Activated gamma-delta T cell treated with Interleukin-2 at 50 U/mL for 16 hours (primary cell): ENCODE measurements at places on chromosomes 3 and 15.

DNA sequence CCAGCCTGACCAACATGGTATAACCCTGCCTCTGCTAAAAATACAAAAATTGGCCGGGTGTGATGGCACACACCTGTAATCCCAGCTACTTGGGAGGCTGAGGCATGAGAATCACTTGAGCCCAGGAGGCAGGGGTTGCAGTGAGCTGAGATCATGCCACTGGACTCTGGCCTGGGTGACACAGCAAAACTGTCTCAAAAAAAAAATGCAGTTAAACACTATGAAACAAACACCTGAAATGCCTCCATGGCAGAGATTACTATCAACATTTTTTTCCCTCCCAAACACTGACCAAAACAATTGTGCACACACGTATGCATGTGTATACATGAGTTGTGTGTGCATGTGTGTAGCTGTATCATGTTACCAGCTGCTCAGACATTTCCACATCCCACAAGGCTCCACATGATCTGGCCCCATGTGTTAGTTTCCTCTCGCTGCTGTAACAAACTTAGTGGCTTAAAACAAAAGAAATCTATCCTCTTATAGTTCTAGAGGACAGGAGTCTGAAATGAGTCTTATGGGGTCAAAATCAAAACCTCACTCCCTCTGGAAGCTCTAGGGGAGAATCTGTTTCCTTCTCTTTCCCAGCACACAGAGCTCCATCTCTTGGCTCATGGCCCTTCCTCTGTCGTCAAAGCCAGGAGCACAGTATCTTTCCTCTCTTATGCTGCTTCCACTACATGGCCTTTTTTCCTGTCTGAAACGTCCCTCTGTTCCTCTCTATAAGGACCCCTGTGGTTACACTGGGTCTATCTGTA lies 34.5 kb downstream of the SLC41A3 start:
- no peak for DNase-seq

DNA sequence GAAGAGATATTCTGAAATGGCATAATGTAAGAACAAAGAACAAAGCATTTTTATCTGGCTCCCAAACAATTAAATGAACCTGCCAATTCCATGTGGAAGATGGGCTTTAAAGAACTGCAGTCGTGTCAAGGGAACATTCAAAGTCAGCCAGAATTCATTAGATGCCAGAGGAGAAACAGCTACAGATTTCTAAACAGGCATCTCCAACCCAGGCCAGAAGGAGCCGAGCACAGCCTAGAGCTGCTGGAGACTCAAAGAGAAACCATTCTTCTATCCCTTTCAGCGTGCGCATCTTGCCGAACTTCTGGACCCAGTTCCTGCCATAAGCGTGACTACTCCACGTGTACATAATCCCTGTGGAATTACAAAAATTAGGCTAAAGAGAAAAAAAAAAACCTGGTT lies 60.4 kb downstream of the MB21D2 start:
- no peak for DNase-seq

- DNase-seq = no peak
Measured at GRCh38 chr15:71400294-71400693, 285.0 kb downstream of the THSD4 start.

DNA sequence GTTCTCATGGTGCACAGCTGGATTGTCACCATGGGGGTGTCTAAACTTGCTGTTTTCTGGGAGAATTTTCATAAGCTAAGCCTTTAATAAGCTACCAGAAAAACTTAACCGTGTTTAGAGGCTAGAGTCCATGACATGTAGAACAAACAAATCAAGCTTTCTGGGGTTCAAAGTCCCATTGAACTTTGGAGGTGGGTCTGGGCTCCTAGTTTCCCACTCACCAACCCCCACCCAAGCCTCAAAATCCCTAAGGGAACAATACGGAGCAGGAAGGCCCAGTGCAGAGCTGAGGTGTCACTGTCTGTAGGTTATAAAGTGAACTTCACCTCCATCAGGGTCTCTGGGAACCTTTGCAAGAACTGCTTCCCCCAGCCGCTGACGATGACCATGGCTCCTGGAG lies 25.5 kb downstream of the RTP1 start:
- DNase-seq = no peak

GRCh38 chr3:115617591-115617990 lies 5.7 kb upstream of the GAP43 start:
- no peak for DNase-seq

DNA sequence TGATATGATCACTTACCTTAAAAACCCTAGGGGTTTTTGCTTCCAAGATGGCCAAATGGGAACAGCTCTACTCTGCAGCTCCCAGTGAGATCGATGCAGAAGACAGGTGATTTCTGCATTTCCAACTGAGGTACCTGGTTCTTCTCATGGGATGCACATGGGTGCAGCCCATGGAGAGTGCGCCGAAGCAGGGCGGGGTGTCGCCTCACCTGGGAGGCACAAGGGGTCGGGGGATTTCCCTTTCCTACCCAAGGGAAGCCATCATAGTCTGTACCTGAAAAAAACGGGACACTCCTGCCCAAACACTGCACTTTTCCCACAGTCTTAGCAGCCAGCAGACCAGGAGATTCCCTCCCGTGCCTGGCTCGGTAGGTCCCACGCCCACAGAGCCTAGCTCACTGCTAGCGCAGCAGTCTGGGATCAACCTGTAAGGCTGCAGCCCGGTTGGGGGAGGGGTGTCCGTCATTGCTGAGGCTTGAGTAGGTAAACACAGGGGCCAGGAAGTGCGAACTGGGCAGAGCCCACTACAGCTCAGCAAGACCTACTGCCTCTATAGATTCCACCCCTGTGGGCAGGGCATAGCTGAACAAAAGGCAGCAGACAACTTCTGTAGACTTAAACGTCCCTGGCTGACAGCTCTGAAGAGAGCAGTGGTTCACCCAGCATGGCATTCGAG lies 78.6 kb downstream of the CTNNB1 start:
- DNase-seq = no peak

DNA sequence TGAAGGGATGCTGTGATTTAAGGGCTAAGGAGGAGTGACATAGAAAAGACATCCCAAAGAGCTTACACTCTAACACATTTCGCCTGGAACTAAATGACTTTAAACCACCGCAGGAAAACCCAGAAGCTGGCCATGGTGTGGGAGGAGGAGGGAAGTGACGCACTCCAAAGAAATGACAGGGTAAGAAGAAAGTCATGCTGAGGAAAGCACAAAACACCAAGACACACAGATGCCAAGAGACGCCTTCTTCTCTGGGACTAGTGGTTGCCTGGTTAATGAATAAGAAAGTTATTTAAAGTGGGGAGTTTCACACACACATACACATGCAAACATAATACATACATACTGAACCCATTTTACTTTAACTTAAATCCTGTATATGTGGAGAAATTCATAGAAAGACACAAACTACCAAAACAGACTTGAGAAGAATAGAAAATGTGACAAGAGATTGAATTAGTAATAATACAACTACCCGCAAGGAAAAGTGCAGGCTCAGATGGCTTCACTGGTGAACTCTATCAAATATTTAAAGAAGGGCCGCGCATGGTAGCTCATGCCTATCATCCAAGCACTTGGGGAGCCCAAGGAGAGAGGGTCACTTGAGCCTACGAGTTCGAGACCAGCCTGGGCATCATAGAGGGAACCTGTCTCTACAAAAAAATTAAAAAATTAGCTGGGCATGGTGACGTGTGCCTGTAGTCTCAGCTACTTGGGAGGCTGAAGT lies 125.5 kb downstream of the NSMCE3 start:
- no peak for DNase-seq

GRCh38 chr3:54533856-54534255 lies 394.0 kb downstream of the LRTM1 start:
- no peak for DNase-seq

- DNase-seq = no peak
Measured at GRCh38 chr3:177375316-177375715, 178.0 kb upstream of the TBL1XR1 start.

DNA sequence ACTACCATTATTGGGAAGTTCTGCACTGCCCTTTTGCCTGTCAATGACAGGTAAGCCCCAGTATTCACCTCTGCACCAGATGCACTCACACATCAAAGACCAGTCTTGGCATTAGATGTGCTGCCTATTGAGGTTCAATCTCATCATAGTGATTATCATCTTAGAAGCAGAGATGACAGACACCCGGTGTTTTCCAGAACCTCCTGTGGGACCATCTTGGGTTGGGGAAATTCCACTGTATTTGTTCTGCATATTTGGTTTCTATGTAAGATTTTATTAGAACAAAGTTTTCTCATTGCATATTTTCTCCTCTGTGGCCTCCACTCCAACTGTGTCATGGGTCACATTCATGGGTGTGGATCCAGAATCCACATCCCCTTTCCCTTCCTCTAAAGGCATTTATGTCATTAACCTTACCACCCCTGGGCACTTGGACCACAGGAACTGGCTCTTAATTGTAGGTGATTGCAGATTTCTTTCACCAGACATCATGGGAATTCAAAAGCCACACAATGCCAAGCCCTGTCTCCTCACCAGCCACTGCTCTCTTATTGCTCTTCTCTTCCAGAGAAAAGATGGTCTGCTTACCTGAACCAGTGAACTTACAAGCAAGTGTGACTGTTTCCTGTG lies 31.2 kb downstream of the PLA1A start:
- DNase-seq = no peak

GRCh38 chr3:46022909-46023785 lies 4.1 kb downstream of the XCR1 start:
- no peak for DNase-seq

DNA sequence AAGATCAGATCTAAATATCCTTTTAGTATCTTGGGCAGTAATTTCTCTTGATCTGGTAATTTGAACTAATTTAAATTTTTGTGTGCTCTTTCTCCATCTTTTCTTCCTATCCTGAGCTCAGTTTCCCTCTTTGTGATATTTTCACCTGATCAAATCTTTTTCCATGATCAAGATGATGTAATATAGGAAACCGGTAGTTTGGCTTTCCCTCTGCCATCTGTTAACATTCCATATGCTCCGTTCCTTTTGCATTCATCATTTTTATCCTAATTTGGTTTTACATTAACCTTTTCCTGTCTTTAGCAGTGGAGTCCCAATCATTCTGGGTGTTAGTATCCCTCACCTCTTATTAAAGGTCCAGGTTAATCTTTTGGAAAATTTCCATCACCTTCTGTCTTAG lies 5.9 kb upstream of the ABHD6 start:
- no peak for DNase-seq

DNA sequence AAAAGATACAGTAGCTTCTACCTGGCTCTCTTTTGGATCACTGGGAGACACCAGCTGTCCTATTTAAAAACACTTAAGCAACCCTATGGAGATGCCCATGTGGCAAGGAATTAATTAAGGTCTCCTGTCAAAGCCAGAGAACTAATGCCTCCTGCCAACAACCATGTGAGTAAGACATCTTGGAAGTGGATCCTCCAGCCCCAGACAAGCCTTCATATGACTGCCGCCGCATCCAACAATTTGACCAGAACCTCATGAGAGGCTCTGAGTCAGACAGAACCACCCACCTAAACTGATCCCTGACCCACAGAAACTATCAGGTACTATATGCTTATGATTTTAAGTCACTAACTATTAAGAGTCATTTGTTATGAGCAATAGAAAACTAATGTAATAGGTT lies 22.3 kb downstream of the IFT80 start:
- DNase-seq = no peak

DNA sequence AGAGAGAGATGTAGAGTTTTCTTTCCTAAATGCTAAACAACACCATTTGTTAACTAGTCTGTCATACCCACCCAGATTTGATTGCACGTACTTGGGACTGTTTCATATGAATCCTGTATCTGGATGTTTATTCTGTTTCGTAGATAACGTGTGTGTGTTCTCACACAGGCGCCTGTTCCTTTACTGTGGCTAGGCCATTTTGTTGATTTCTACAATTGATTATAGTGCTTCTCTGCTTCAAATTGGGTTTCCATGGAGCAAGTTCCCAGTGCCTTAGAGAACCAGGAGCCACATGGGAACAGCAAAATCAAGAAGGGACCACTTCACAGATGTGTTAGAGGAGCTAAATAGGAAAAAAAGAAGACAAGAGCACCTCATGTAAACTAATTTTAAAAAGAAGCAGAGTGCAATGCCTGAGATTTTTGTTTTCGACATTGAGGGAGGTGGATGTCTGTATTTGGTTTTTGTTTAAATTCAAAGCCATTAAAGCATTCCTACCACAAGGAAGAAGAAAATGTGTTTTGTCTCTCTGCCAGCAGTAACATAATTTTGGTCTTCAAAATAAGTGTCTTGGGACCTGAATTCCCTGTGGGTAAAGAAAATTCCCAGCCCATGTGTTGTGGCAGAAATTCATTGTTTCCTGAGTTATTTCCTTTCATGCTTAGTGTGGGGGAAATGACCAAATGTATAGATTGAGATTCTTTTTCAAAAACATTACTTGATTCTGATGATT lies 424.0 kb upstream of the C2CD4B start:
- no peak for DNase-seq

DNA sequence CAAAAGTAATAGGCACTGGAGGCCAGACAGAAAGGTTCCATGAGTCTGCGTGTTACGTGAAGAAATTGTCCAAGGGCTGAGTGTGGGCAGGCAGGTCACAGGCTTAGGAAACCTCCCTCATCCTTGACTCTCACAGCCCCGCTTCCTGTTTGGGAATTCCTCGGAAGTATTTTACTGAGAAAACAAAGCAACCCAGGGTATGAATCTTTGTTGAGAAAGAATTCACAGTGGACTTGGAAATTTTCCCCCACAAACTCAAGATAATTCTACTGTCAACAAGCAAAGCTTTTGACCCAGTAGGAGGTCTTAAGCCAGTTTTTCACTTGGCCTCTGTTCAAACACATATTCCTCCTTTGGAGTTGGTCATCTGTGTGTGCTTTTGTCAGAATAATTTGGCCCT lies 377.1 kb upstream of the TPM1 start:
- DNase-seq = no peak

GRCh38 chr3:57169108-57169507 lies 4.0 kb upstream of the IL17RD start:
- no peak for DNase-seq
